Fibroblast of lung (primary cell): ENCODE measurements at places on chromosomes 11 and 22. TPM values are rescaled to one million over a fixed set of nuclear protein-coding genes. Genes with fewer than 3 reads are reported as not detected.

DNA sequence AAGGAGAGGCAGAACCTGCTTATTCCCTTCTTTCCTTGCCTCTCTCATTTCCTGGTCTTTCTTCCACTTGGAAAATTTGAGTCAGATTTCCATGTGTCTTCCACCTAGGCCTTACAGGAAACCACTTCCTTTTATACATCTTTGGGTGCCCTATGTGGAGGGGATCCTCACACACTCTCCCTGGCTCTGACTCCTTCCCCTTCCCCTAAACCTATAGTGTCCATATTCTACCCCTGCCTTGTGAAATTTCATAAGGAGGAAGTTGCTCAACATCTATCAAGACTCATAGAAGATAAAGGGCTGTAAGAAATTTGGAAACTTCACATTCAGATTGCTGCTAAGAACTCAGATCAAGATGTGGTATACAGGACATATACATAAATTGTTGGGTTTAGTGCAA, 20.4 kb downstream of the TUG1 start:
- no peak for DNase-seq

DNA sequence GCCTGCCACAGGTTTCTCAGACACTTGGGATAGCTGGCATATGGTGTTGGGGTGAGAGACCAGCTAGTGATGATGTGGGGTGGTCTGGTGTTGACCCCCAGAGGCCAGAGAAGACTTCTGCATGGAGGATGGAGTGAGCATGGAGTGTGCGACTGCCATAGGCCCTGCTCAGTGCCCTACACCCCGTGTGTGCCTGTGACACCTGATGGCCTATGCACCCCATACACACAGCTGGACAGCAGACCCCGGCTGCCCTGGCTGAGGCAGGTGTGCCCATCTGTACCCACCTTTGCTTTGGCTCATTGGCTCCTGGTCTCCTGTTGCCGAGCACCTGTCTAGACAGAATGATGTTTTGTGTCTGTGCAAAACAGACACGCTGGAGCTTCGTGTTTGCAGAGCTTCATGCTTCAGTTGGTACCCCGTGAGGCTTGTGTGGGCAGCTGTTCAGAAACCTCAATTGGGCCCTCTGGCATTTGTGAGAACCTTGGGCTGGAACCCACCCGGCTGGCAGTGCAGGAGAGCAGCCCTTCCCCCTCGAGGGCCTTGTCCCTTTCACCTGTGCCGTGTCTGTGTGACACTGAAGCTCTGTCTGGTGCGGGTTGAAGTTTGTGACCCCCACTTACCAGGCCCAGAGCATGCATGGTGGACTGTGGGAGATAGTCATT, 27.6 kb downstream of the BCR start:
- DNase-seq, result no peak

DNA sequence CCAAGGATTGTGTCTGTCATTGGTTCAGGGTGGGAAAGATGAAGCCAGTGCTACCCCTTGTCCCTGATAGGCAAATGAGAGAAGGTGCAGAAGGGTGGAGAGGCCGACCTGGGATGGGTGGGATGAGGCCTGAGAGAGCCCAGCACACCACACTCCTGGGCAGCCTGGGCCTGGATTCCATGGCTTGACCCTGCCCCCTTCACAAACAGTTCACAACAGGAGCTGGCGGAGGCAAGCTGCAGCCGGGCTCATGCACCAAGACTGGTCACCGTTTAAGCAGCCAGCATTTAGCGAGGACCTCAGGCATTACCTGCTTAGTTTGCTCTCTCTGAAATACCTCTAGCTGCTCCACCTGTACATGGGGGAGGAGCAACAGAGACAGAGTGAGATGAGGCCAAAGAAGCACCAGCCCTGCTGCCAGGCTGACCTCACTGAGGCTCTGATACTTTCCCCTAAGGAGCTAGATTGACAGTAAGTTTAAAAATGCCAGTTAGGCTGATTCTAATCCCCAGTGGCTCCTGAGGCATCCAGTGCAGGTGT, 13.5 kb downstream of the IL18BP start:
- no peak for DNase-seq

- DNase-seq, result no peak
Observed at GRCh38 chr11:115263799-115264656, 240.2 kb downstream of the CADM1 start.

DNA sequence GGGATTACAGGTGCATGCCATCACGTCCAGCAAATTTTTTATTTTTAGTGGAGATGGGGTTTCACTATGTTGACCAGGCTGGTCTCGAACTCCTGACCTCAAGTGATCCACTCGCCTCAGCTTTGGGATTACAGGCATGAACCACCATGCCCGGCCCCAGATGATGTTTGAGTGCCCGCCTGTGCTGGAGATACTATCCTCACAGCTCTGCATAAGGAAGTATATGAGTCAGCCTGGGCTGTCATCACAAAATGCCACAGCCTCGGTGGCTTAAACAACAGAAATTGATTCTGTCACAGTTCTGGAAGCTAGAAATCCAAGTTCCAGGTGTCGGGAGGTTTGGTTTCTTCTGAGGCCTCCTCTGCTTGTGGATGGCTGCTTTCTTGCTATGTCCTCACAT, 119.3 kb downstream of the OSBP2 start:
- no peak for DNase-seq

- no peak for DNase-seq
Observed at GRCh38 chr11:94675239-94675638, 92.9 kb upstream of the AMOTL1 start.

- DNase-seq, result no peak
Observed at GRCh38 chr22:29610780-29611179, 7.3 kb downstream of the NF2 start.

GRCh38 chr11:121029153-121029552, 5.3 kb downstream of the TBCEL start:
- no peak for DNase-seq

GRCh38 chr22:48277868-48278581, 1515.6 kb downstream of the TBC1D22A start:
- DNase-seq, result no peak

GRCh38 chr11:74171997-74172396, 908 bp downstream of the PPME1 start:
- peak; percentile 8 for DNase-seq

DNA sequence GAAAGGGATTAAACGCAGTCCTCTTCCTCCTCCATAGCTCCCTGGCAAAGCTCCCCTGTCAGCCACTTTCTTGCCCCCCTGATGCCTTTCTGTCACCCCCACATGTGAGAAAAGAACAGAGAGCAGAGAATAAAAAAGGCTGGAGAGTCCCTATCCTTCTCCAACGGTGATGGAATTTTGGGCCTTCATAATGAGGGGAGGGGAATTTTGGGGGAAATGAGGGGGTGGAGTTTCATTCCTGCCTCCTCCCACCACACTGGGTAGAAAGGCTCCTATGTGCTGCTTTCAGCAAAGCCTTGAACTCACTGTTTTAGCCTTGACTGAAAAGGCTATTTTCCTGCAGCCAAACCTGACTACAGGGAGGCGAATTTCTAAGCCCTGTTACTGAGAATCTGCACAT, 59.3 kb downstream of the C11orf58 start:
- no peak for DNase-seq

- DNase-seq, result no peak
Observed at GRCh38 chr11:130679247-130679646, 230.8 kb downstream of the ADAMTS15 start.

DNA sequence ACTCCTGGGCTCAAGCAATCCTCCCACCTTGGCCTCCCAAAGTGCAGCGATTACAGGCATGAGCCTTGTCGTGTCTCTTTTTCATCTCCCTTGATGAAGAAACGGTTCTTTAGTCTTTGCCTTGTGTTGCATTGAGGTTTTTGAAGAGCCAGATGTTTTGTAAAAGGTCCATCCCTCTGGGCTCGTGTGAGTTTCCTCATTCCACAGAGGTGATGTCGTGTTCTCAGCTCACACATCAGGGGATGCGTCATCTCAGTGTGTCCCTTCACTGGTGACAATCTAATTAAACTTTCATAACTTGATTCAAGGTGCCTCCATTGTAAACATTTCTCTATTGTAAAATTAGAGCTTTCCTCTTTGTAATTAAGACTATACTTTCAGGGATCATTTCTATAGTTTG, 29.7 kb upstream of the TEF start:
- DNase-seq, result peak; percentile 46

DNA sequence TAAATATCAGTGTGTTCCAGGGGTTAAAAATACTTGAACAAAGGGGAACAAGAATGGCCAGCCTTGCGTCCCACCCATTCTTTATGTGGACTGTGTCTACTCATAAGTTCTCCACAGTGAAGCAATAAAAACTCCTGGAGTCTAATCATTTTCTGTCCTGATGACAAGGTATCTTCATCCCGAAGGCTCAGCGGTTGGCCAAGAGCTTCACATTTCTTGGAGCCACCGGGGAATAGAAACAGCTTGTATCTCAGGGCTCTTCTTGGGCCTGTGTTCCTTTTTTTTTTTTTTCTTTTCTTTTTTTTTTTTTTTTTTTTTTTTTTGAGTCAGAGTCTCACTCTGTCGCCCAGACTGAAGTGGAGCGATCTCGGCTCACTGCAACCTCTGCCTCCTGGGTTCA, 36.8 kb upstream of the ADORA2A start:
- DNase-seq, result no peak

DNA sequence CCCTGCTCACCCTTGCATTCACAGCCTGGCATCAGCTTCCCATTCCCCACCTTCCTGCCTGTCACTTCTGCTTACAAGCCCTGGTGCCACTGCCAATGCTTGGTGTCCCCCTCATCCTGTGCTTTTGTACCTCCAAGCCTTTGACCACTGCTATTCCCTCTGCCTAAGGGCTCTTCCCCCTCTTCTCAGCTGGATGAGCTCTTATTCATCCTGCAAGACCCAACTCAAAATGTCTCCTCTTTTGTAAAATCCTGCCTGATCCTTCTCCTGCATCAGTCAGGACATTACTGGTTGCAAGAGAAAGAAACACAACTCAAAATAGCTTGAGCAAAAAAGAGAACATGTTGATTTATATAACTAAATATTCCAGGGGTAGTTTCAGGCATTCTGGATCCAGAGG, 66.9 kb upstream of the TCF20 start:
- no peak for DNase-seq

DNA sequence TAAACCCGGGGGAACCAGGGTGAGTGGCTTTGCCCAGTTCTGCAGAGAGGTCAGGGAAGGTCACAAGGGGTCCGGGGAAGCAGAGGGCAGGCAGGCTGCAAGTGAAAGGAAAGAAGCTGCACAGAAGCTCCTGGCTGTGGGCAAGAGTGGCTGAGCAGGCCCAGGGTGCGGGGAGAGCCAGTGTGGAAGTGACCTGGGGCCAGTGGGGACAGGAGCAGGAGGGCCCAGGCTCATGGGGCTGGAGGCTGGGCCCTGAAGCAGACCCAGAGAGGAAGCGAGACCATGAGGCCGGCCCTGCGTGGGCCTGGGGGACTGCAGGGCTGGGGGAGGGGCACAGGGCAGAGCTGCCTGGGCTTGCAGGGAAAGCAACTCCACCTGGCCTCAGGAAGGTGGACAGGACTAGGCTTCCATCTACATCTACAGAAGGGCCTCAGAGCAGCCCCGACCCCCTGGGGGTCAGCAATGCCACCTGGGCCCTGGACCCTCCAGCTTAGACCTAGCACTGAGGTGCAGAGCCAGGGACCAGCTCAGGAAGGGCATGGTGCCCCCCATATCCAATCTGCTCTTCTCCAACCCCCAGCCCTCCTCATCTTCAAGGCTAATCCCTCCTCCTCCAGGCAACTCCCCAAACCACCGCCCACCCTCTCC, 11.6 kb downstream of the IGF2 start:
- no peak for DNase-seq

DNA sequence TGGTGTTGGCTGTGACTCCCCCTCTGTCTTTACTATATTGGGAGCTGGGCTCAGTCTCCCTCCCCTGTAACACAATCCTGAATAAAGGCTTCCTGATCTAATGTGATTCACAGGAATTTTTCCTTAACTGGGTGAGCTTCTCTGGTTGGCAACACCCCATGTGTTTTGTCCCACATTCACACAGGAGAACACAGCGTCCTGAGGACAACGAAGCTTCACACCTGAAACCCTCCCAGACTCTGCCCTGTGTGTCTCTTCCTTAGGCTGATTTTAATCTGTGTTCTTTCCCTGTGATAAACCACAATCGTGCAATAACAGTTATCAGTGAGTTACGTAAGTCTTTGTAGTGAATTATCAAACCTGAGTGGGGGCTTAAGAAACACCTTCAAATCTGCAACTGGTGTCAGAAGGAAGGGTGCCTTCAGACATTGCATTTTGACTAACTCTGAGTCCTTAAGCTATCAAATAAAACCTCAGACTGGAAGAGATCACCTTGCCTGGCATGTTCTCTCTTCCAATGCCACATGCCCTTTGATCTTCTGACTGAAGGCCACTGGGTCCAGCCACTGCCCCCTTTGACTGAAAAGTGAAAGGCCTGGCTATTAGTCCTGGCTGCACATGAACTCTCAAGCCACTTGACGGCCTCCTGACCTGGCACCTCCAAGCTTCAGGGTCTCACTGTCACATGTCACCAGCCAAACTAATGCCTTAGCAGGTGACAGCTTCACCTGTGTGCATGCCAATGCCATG, 17.3 kb downstream of the APOL3 start:
- DNase-seq, result no peak

Gene RFPL1
- total RNA-seq, result not detected in 2 replicates

Gene OOSP4A
- not detected in 2 replicates for total RNA-seq

Gene OR52E6
- under 0.01 TPM in 1 of 2 replicates, not detected in the other for total RNA-seq

Gene TUBA8
- 0.51 and 0.83 TPM in 2 replicates for total RNA-seq

Gene ZFTA
- 12.9 and 14.4 TPM in 2 replicates for total RNA-seq

Gene TRIM49D1
- not detected in 2 replicates for total RNA-seq

Gene OR4D5
- total RNA-seq, result not detected in 2 replicates

Gene MUC6
- not detected in 2 replicates for total RNA-seq
